ENCODE measurements at places on chromosomes 7 and 10. TPM values are rescaled to one million over a fixed set of nuclear protein-coding genes. Genes with fewer than 3 reads are reported as not detected.

DNA sequence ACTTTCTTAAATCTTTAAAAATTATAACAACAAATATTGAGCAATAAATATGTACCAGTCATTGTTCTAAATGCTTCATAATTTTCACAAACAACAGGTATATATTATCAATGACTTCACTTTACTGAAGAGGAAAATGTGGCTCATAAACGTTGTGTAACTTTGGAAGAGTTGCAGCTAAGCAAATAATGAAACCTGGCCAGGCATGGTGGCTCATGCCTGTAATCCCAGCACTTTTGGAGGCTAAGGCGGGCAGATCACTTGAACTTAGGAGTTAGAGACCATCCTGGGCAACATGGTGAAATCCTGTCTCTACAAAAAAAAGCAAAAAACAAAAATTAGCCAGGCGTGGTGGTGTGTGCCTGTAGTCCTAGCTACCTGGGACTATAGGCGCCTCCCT lies 71.9 kb upstream of the AMPH start:
- no peak for DNase-seq
- H3K27me3 ChIP-seq, result no peaks in the 10 kb centered on the region
- no peak overlapping the region for H3K27ac ChIP-seq
- H3K4me1 ChIP-seq, result no peaks in the 10 kb centered on the region
- no peaks in the 10 kb centered on the region for H3K36me3 ChIP-seq
- H3K4me3 ChIP-seq, result no peak overlapping the region

DNA sequence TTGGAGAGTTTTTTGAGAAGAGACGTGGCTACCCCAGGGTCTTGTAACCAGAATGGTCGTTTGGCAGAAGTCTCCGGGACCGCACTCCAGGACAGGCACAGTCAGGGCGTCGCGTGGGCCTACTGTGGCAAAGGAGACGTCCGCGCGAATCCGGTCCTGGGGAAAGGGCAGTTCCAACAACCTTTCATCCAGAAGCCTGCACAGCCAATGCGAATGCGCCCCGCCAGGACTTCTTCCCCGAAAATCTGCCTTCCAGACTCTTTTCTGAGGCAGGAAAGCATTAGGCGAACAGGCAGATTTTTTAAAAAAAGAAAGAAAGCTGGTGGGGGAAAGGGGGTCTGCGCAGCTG lies 2.0 kb downstream of the HPSE2 start:
- peaks cover 20% of the 10 kb centered on the region for H3K27me3 ChIP-seq
- no peaks in the 10 kb centered on the region for H3K36me3 ChIP-seq
- H3K27ac ChIP-seq, result peak overlapping the region; percentile 79
- DNase-seq, result no peak
- H3K4me1 ChIP-seq, result peaks cover 5% of the 10 kb centered on the region
- peak overlapping the region; percentile 17 for H3K4me3 ChIP-seq

DNA sequence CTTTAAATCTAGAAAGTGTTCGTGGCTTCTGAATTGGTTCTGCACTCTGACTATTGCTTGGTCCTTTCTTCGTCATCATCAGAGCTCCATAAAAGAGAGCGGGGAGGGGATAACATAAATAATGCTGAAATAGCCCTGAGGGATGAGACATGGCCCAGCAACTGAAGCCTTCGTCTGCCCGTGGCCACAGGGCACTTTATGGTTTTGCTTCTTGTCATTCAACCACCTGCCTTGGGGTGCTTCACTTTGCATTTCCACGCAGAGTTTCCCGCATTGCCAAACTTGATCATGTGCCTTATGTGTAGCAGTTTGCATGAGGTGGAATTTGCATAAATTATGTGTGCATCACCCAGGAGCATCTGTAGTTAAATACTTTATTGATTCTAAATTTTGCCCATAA lies 15.9 kb downstream of the GSTO2 start:
- H3K27me3 ChIP-seq, result no peaks in the 10 kb centered on the region
- no peak overlapping the region for H3K4me3 ChIP-seq
- H3K27ac ChIP-seq, result no peak overlapping the region
- no peaks in the 10 kb centered on the region for H3K36me3 ChIP-seq
- H3K4me1 ChIP-seq, result no peaks in the 10 kb centered on the region

LIPK gene
- not detected for total RNA-seq
